ENCODE measurements at places on chromosomes 11 and 22.

- no peak for DNase-seq
Observed at GRCh38 chr11:95599959-95600586, 189.5 kb downstream of the FAM76B start.

- DNase-seq: no peak
Observed at GRCh38 chr11:19430346-19430745, 189.6 kb upstream of the E2F8 start.

DNA sequence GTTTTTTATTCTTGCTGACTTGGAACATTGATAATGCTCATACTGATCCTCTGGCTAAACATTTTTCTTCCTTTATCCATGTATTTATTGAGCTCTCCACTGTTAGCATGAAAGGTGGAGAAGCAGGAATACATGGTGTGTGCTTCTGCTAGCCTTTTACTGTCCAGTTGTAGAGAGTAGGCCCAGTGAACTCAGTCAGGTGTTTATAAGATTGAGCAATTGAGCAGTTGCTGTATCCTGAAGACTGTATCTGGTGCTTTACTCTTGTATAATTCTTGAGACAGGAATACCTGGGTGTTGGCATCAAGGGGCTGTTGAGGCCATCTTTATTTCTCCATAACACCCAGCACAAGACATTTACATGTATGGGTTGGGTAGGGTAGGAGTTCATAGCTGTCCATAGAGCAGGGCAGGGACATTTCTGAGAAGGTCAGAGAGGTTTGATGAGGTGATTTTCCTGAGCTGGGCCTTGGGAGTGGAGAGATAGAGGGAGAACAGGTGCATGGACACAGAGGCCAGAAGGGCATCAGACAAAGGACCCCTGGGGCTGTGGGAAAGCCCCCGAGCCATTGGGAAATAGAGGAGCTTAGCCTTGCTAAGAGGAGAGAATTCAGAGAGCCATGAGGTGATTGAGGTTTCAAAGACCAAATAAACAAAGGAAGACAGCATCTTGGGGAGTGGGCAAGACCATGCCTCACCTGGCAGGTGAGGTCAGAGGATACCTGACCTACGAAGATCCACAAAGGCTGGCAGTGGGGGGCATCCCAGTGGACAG is 155.5 kb downstream of the TEAD1 start:
- DNase-seq: no peak

DNA sequence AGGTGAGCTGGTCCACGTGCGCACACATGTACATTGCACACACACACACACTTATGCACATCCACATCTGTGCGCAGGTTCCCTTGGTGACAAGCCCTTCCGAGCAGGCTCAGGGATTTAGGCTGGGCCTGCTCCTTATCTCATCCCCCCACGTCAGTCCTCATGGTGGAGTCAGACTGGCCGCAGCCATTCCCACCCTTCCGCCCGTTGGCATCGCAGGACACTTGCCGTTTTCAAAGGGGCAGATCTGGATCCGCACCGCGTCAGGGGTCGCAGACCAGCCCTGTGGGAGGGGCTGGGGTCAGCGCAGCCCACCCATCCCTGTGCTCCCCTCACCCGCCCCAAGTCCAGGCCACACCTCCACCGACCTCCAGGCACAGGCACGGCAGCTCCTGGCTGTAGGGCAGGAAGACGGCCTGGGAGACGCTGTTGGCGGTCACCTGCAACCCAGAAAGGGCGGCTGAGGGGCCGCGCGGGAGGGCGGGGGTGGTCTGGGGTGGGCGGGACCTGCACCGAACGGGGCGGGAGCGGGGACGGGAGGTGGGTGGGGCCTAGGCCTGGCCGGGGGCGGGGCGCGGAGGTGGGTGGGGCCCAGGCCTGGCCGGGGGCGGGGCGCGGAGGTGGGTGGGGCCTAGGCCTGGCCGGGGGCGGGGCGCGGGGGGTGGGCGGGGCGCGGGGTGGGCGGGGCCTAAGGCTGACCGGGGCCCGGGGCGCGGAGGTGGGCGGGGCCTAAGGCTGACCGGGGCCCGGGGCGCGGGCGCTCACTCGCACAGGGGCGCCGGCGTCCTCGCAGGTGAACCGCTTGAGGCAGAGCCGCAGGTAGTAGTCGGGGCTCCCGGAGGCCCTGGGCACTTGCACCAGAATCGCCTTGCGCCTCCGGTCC is 13.3 kb downstream of the IL17REL start:
- DNase-seq: no peak

GRCh38 chr11:121419836-121420235 is 32.3 kb upstream of the SORL1 start:
- no peak for DNase-seq

DNA sequence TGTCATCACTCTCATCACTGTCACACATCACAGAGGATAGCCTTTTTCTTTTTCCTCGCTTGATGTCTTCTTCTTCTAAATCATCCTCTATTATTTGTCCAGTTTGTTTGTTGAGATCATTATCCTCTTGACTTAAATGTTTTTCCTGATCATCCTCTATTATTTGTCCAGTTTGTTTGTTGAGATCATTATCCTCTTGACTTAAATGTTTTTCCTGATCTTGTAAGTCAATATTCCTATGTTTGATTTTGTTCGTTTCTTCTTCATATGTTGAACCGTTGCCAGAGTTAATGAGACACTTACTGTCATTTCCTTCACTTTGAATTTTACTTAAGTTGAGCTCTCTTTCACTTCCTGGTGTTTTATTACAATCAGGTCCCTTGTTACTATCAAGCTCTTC is 5.6 kb downstream of the CCDC82 start:
- no peak for DNase-seq

DNA sequence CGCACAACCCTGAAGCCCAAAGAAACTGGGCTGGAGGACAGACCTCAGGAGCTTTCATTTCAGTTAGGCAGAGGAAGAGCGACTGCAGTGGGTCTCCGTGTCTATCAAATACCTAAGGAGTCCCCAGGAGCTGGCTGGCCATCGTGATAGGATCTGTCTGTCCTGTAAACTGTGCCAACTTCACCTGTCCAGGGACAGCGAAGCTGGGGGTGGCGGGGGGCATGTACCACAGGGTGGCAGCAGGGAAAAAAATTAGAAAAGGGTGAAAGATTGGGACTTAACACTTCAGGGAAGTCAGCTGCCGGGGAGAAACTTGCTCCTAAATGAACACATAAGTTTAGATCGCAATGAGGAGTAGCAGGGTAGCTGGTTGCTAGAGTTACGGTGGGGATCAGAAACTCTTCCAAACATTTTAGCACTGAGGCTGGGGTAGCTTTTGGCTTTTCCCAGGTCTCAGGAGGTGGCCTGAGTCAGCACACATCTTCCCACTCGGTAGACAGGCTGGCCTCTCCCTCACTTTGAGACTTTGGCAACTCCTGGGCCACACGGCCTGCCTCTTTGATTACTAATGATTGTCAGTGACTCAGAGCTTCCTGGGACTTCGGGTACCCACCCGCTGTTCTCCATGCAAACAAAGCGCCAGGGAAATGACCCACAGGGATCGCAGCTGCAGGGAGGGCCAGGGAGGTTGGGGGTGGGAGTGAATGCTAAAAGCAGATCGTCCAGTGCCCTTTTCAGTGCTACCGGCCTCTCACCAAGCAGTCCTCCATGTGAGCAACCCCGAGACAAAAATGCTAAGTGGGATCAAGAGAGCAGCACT is 2.9 kb upstream of the MTFP1 start:
- DNase-seq: peak; percentile 70
